Natural killer cell (primary cell): ENCODE measurements at places on chromosomes 5 and 9.

- DNase-seq, result no peak
Observed at GRCh38 chr5:52598968-52599367, 188.7 kb upstream of the ITGA1 start.

DNA sequence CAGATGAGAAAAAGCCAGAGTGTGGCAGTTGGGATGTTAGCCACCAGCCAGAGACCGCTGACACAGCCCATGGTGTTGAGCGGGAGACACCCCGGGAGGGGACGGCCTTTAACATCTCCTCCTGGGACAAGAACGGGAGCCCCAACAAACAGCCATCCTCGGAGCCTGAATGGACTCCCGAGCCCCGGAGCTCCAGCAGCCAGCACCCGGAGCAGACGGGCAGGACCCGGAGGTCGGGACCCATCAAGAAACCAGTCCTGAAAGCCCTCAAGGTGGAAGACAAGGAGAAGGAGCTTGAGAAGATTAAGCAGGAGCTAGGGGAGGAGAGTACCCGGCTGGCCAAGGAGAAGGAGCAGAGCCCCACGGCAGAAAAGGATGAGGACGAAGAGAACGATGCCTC, 28.0 kb upstream of the POMT1 start:
- no peak for DNase-seq

DNA sequence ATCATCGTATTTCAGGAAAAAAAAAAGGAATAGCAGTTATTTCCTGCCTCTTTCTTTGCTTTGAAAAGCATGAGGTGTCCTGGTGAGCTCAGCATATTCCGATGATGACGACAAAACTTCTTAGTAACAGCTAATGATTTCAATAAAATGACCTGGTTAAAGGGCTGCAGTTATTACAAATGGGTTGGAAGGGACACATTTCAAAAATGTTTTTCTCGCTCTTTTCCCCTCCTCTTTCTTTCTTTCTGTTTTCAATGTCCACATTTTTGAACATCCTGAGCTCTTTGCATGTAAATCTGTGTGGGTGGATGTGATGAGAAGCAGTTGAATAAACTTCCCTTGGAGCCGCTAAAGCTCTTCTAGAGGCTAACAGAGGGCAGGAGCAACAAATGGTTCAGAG, 186.8 kb upstream of the SLC27A6 start:
- no peak for DNase-seq

GRCh38 chr5:158943057-158943456, 156.7 kb downstream of the EBF1 start:
- no peak for DNase-seq

GRCh38 chr9:33291031-33291397, 698 bp downstream of the NFX1 start:
- no peak for DNase-seq

DNA sequence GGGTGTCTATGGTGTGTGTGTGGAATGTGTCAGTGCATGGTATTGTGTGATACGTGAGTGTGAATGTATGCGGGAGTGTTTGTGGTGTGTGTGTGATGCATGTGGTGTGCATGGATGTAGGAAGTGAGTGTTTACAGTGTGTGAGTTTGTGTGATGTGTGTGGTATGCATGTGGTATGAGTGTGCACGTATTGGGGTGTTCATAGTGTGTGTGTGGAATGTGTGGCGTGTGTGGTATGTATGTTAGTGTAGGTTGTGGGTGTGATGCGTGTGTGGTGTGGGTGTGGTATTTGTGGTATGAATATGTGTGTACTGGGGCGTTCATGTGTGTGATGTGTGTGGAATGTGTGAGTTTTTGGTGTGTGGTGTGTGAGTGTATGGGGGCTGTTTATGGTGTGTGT, 40.1 kb upstream of the BICD2 start:
- no peak for DNase-seq

GRCh38 chr9:98555651-98556465, 152.9 kb downstream of the GABBR2 start:
- DNase-seq, result no peak

DNA sequence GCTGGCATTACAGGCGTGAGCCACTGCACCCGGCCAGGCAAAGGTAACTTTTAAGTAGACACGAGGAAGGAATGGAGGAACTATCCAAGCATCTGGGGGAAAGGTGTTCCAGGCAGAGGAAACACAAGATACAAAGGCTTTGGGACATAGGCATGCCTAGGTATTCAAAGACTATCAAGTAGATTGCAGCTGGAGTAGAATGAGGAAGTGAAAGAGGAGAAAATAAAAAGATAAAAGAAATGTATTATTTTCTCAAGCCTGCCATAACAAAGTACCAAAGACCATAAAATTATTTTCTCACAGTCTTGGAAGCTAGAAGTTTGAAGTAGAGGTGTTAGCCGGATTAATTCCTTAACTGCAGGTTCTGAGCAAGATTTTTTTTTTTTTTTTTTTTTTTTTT, 39.9 kb upstream of the GRIN3A start:
- no peak for DNase-seq

- no peak for DNase-seq
Observed at GRCh38 chr5:19018822-19019221, 969.2 kb downstream of the CDH18 start.

DNA sequence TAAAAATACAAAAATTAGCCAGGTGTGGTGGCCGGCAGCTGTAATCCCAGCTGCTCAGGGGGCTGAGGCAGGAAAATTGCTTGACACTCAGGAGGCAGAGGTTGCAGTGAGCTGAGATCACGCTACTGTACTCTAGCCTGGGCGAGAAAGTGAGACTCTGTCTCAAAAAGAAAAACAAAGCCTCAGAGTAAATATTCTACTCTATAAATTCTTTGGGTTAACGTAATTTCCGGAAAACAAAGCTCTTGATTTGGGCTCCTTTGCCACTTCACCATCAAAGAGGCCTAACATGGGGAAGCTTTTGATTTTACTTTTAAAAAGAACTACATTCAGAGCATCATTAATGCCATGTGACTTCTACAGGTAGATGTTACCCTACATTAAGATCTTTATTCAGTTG, 103.1 kb downstream of the SERINC5 start:
- DNase-seq, result no peak

- no peak for DNase-seq
Observed at GRCh38 chr9:136784997-136785361, 6.2 kb upstream of the TMEM141 start.

DNA sequence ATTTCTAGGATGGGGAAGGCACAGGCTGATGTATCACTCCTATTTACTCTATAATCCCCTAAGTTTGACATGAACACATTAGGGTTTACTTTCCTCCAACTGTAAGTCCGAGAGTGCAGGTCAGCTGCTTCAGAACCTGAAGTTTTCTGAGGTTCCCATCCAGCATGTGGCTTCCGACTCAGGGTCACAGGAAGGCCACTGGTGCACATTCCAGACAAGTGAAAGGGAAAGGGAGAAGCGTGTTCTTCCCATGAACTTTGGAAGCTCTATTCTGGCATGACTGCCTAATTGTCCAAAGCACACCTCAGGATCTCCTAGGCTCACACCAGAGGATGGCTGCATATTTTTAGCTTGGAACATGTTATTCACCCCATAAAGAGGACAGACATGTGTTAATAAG, 602.6 kb downstream of the SEMA5A start:
- DNase-seq, result no peak

- DNase-seq, result no peak
Observed at GRCh38 chr5:74306845-74307244, 333.7 kb downstream of the ENC1 start.

DNA sequence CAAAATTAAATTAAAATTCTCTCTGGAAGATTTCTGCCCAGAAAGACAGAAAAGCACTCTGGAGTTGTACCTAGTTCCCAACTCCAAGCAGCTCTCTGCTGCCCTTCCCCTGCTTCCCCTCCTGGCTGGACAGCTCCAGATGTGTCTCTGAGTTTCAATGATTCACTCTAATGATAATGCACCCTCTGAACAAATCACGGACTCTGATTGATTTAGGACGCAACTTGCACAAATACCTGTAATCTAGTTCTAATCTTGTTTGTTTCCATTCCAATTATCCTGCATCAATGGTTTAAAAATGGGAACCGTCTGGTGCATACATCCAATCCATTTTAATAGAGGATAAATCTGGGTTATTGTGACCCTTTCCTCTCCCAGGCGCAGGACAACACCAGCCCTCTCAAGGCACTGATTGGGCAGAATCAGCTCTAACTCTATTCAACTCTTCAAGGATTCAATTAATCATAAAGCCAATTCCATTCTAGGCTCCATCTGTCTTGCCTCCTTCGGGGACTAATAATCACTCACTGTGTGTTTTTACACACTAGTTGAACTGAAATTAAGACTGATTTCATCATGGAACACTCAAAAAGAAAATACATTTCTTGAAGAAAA, 111.2 kb upstream of the LRRTM2 start:
- DNase-seq, result no peak

DNA sequence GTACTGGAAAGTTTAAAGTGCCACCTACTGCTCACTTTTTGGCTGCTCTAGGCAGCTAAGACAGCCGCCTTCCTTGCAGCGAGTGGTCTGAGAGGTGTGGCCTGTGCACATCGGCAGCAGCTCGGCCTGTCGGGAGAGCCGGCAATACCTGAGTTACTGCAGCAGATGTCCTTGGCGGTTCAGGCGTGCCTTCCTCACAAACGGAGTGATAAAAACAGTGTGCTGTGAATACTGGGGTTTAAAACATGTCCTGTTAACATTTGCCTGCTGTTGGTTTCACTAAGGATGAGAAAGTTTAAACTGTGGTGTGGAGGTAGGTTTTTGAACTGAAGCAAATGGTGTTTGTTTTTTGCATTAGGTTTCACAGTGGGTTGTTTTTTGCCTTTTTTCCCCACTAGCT, 12.9 kb downstream of the TRAF2 start:
- DNase-seq, result no peak

GRCh38 chr9:12922224-12922866, 147.5 kb downstream of the LURAP1L start:
- no peak for DNase-seq

GRCh38 chr5:143153332-143154119, 250.0 kb downstream of the NR3C1 start:
- DNase-seq, result no peak

GRCh38 chr5:127997201-127997704, 86.3 kb upstream of the SLC12A2 start:
- DNase-seq, result no peak

- DNase-seq, result no peak
Observed at GRCh38 chr5:78594610-78595457, 53.7 kb downstream of the LHFPL2 start.

GRCh38 chr5:168793841-168794837, 215.0 kb upstream of the PANK3 start:
- DNase-seq, result no peak
